ENCODE measurements at places on chromosomes 2 and 18. TPM values are rescaled to one million over a fixed set of nuclear protein-coding genes. Genes with fewer than 3 reads are reported as not detected.

KLHL41 gene
- 0.12 TPM for total RNA-seq

PARD6G gene
- 1.8 TPM for total RNA-seq

FBLN7 gene
- 3.7 TPM for total RNA-seq

LDLRAD4 gene
- not detected for total RNA-seq

GAREM1 gene
- 7.4 TPM for total RNA-seq

GYPC gene
- total RNA-seq, result 267 TPM

STRN gene
- 12.0 TPM for total RNA-seq

SERPINB7 gene
- not detected for total RNA-seq

MAP3K20 gene
- total RNA-seq, result 21.9 TPM

PLGLB2 gene
- total RNA-seq, result 0.26 TPM

EPG5 gene
- 14.1 TPM for total RNA-seq

SLC14A1 gene
- under 0.01 TPM for total RNA-seq

CDK15 gene
- 0.47 TPM for total RNA-seq

HAAO gene
- 0.70 TPM for total RNA-seq

TMEM247 gene
- total RNA-seq, result not detected

LCT gene
- total RNA-seq, result not detected

SNTG2 gene
- total RNA-seq, result not detected

KANSL3 gene
- 24.6 TPM for total RNA-seq

CHRNA1 gene
- total RNA-seq, result 0.77 TPM

CFAP221 gene
- not detected for total RNA-seq

MYO7B gene
- total RNA-seq, result not detected
